ENCODE measurements at places on chromosomes 2 and 18. TPM values are rescaled to one million over a fixed set of nuclear protein-coding genes. Genes with fewer than 3 reads are reported as not detected.

- peaks cover 5% of the 10 kb centered on the region for H3K36me3 ChIP-seq
- no peaks in the 10 kb centered on the region for H3K27me3 ChIP-seq
- peaks cover 29% of the 10 kb centered on the region for H3K4me1 ChIP-seq
- H3K27ac ChIP-seq: no peak overlapping the region
- DNase-seq: no peak
Observed at GRCh38 chr2:18557121-18557520, 3.3 kb downstream of the RDH14 start.

DNA sequence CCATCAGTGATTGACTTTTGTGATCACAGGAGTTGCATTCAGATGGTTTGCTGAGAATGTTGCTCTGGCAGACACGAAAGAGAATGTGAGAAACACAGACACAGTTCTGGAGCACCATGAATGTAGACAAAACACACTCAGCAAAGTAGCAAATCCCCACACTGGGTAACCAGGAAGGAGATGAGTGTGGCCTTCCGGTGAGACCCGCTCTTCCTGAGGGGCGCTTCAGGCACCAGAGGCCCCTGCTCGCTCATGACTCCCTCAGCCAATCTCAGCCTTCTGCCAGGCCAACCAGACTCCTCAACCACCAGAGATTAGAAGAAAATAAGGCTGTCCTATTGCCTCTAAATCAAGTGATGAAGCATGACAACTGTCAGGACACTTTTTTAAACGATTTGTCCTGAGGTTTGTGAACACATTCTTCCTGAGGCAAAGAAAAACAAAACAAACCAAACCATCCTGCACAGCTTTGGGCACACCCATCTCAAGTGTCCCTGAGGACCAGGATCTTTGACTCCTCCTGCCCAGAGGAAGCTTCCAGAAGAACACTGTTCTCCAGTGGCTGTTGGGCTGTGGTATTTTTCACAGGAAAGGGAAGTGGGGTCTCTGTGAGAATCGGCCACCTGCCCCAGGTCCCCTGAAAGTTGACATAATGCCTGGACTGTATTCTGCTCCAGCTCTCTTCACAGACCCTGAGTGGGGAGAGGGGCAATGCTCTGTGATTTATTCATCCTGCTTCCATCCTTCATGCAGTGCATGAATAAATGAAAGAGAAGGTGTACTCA lies 152.8 kb downstream of the BCL11A start:
- no peak overlapping the region for H3K27ac ChIP-seq
- no peaks in the 10 kb centered on the region for H3K27me3 ChIP-seq
- no peaks in the 10 kb centered on the region for H3K4me1 ChIP-seq
- H3K4me3 ChIP-seq: no peak overlapping the region

The RGPD4 gene
- 0.09 TPM for total RNA-seq

DNA sequence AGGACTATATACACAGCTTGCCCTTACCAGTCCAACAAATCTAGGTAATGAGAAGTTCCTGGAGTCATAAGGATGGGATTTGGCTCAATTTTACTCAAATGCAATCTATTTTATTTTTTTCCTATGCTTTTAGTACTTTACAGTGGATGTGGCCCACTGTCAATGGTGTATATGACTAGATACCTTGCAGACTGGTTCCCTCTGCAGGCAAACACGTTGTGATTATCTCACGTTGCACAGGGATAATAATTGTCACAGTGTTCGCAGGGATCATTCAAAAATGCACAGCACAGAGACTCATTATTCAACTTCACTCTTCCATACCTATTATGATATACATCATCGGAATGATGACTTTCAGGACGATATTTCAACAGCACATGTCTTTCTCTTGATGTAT lies 359.7 kb downstream of the MBD2 start:
- no peaks in the 10 kb centered on the region for H3K4me1 ChIP-seq
- no peak for DNase-seq
- H3K27me3 ChIP-seq: no peaks in the 10 kb centered on the region

The CEP68 gene
- 21.4 TPM for total RNA-seq

The IL36B gene
- not detected for total RNA-seq

- no peaks in the 10 kb centered on the region for H3K36me3 ChIP-seq
- no peaks in the 10 kb centered on the region for H3K4me1 ChIP-seq
- no peak overlapping the region for H3K27ac ChIP-seq
Observed at GRCh38 chr18:22778996-22779395, 154.1 kb upstream of the RBBP8 start.

Data from endothelial cell of umbilical vein (primary cell).